ENCODE measurements at places on chromosomes 6 and 20.
A peak's percentile ranks its signal among the peaks of the same experiment; 100 is the strongest.

- no peak for DNase-seq
Measured at GRCh38 chr6:13012296-13012695, 295.7 kb downstream of the PHACTR1 start.

- no peak for DNase-seq
Measured at GRCh38 chr6:135481783-135482369, 15.7 kb downstream of the AHI1 start.

DNA sequence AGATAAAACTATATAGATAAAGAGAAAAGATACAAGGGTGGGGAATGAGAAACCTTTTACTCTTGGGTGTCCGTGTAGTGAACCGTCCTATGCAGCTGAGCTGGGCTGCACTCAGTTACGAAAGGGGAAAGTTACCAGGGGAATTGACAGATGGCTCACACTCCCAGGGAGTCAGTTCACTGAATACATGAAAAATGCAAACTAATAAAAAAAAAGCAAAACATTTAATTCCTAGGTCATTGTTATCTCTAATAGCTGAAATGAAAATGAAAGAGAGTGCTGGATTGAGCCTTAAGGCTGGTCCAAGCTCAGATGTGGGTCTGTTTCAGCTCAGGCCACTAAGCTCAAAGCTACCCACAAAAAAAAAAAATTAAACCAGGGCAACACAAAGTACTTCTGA lies 138.0 kb downstream of the THBS2 start:
- DNase-seq = no peak

- DNase-seq = no peak
Measured at GRCh38 chr20:58816051-58816450, 34.7 kb downstream of the GNAS-AS1 start.

GRCh38 chr6:10441004-10441654 lies 26.3 kb upstream of the TFAP2A start:
- no peak for DNase-seq

GRCh38 chr6:111921103-111921502 lies 47.9 kb upstream of the FYN start:
- DNase-seq = no peak

- DNase-seq = no peak
Measured at GRCh38 chr6:166638573-166638964, 11.5 kb upstream of the RPS6KA2 start.

DNA sequence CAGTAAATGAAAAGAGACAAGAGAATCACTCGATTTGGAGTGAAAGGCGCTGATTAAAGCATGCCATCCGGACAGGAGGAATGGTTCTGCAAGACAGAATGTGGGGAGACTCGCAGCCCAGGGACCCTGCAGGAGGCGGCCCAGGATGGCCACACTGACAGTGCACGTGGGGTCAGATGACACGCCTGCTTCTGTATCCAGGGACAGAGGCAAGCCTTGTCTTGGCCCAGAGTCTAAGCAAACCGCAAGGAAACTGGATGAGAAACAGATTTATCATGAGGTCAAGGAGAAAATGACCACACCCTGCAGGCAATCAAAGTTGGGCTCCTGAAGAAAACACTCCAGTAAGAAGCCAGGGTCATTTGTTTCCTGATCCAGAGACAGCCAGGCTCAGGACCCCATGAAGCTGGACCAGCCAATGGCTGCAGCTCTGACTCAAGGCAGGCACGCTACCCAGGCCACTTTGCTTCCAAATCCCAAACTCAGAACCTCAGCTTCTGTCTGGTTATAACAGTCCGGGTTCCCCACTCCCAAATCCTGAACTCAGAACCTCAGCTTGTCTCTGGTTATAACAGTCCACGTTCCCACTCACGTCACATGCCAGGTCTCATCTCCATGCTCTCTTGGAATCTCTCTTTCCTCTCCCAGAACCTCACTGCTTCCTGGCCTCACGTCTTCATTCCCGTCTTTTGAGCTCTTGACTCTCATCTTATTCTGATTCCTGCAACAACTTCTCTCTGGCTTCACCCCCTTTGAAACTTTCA lies 144.9 kb upstream of the THBS2 start:
- DNase-seq = no peak

DNA sequence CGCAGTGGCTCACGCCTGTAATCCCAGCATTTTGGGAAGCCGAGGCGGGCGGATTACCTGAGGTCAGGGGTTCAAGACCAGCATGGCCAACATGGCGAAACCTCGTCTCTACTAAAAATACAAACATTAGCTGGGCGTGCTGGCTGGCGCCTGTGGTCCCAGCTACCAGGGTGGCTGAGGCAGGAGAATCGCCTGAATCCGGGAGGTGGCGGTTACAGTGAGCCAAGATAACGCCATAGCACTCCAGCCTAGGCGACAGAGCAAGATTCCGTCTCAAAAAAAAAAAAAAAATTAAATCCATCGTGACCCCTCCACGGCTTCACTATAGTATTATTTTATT lies 1.2 kb upstream of the CPNE1 start:
- no peak for DNase-seq

- DNase-seq = no peak
Measured at GRCh38 chr6:158660333-158660754, 10.5 kb downstream of the SYTL3 start.

DNA sequence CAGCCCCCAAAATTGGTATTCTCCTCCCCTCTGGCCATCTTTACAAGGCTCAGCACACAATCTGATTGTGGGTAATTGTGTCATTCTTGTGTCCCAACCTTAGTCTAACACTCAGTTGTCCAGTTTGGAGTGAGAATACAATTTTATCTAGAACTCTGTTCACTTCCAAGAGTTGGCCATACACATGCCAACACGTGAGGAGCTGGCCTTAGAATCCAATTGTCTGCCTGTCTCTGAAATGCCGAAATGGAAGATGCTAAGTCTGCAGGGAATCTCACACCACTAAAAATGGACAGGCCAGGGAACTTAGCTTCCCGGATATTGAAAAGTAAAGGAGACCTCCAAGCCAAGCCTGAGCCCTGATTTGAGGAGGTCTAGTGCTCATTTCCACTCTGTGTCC lies 12.3 kb downstream of the FOXA2 start:
- DNase-seq = no peak

DNA sequence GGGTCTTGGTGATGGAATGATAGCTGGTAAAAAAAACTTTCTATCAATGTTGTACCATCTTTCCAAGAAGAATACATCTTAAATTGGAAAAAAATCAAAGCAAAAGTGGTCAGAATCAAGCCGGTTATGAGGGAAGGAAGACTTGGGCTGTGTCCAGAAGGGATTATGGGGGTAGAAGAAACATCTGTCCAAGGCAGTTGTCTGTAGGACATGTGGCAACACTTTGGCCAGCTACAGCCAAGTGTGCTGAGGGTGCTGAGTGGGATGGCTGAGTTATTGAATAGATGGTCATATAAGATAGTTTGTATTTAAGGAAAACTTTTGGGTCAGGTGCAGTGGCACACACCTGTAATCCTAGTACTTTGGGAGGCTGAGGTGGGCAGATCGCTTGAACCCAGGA lies 38.4 kb downstream of the INSM1 start:
- no peak for DNase-seq

- no peak for DNase-seq
Measured at GRCh38 chr6:43205849-43206248, 23.4 kb downstream of the DNPH1 start.

DNA sequence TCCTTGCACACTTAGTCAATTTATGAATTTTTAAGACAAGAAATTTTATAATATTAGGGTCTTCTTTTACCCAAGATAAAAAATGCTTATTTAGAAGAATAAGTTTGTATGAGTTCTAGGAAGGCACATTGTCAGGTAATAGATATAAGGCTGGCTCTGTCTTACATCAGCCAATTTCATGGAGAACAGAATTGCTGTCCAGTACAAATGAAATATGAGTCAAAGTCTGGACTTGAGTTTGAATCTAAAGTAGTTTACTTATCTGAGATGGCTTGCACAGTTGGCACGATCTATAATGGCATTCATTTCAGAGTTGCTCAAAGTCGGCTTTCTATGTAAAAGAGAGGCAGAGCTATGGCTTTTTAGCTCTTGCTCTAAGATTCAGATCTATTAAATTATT lies 228.2 kb downstream of the KCNQ5 start:
- no peak for DNase-seq

- DNase-seq = no peak
Measured at GRCh38 chr6:14384175-14384949, 266.8 kb downstream of the CD83 start.

DNA sequence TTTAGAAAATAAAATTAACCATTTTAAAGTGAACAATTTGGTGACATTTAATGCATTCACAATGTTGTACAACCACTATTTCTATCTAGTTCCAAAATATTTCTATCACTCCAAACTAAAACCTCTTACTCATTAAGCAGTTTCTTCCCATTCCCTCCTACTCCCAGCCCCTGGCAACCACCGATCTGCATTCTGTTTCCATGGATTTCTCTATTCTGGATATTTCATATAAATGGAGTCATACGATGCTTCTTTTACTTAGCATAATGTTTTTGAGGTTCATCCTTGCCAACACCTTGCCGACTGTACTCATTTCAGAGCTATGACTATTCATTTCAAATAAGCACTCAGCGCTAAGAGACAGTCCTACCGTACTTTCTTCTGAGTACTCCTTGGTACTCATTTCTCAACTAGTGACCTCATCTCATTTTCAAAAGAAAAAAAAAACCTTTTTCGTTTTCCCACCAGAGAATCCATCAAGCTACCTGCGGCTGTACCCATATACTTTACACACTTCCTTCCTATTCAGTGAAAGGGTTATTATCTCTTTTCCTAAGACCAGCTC lies 259.2 kb downstream of the UTRN start:
- DNase-seq = no peak

DNA sequence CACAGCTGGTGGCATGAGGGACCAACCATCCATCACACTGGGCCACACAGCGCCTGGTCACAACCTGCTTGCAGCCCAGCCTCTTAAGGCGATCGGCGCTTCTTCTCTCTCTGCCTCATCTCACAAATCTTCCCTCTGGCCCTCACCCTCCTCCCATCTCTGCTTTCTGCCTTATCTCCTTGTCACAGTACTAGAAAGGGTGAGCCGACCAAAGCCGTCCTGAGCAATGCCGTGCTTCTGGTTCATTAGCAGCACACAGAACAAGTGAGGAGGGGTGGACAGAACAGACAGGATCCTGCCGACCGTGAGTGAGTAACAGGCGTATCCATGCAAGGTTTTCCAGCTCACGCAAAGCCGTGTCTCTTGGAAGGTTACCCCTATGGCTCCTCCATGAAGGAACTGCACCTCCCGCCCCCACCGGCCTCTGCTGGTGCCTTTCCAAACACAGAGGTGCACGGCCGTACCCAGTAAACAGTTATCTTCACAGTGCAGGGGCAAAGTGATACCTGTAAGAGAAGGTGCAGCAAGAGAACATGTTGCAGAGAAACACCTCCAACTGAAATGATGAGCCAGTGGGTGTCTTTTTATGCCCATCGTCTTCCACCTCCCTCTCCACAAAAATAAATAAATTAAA lies 331.7 kb downstream of the FARS2 start:
- DNase-seq = peak; percentile 58

GRCh38 chr6:100179576-100179975 lies 185.6 kb upstream of the MCHR2 start:
- no peak for DNase-seq

- DNase-seq = no peak
Measured at GRCh38 chr6:39887692-39888450, 46.4 kb downstream of the MOCS1 start.

- no peak for DNase-seq
Measured at GRCh38 chr6:136251394-136251793, 1.3 kb upstream of the MTFR2 start.

GRCh38 chr6:6284221-6284966 lies 36.1 kb downstream of the F13A1 start:
- DNase-seq = no peak

DNA sequence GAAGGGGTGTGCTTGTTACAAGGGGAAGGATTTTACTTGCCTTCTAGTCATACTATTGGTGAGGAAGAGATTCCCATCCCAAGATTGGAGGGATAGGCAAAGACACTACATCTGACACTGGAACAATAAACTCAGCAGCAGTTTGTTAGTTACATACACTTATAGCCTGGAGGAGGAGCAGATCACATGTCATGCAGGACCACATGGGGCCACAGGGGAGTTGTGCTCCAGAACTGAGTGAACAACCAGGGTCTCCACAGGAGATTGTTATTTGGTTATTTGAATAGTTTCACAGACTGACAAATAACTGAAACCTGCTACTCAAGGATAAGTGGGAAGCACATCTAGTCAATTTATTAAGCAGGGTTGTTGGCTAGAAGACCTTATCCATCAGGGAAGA lies 559.4 kb upstream of the MANEA start:
- DNase-seq = no peak

- DNase-seq = no peak
Measured at GRCh38 chr6:90472716-90473115, 114.2 kb downstream of the MAP3K7 start.

Data from SK-N-DZ (cell line).